Fibroblast of skin of back (primary cell): ENCODE measurements at places on chromosomes 1 and 21.

GRCh38 chr1:54380290-54380882 lies 25.8 kb downstream of the SSBP3 start:
- no peak for DNase-seq

- no peak for DNase-seq
Observed at GRCh38 chr1:179788259-179788658, 45.2 kb downstream of the FAM163A start.

- DNase-seq: peak; percentile 27
Observed at GRCh38 chr1:156616463-156616862, 2.8 kb upstream of the HAPLN2 start.

DNA sequence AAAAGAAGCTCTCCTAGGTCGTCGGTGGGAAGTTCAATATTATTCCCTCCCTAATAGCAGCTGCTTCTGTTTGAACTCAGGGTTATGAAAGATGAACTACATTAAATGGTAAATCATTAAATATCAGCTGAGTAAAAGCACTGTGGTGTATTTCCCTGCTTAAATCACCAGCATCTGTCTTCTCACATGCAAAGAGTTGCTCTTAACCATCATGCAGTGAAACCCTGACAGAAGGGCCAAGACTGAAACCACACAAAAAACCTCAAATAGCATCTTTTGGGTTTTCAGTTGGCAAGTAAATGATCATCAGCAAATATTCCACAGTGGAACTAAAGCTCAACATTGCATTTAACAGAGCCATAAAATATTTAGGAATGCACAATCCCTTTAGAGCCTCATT lies 380.0 kb upstream of the ADGRL2 start:
- no peak for DNase-seq

GRCh38 chr1:17930635-17931034 lies 175.5 kb downstream of the ACTL8 start:
- DNase-seq: no peak

- no peak for DNase-seq
Observed at GRCh38 chr21:45338311-45339017, 50.8 kb upstream of the POFUT2 start.

GRCh38 chr1:232923739-232924386 lies 26.5 kb upstream of the NTPCR start:
- DNase-seq: no peak

DNA sequence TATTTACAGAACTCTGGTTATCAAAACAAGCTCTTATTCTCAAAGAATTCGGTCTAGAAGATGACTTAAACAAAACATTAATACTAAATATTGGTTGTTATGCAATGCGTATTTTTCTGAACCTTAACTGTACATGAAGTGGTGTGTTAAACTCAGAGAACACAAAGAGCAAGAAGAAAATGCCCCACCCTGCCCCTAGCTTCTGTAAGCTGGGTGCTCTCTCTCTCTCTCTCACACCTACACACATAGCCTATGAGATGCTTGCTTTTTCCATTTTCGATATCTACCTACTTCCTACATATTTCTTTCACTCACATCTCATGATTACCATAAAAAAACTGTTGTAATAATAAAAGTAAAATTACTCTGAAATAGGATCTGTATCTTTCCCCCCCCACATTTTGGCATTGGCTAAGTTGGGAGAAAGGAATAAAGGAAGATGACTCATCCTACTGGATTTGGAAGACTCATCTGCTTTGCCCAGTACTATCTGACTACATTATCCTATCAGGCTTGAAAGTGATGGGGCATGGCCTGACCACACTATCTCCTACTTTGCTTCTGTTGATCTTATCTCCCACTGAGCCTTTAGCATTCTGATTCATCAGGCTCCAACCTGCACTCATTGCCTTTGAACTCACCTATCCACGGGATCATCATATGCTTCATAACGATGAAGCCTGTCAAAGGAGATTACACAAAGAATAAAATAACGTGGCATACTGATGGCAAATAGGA lies 2.9 kb downstream of the CRYZ start:
- peak; percentile 73 for DNase-seq

DNA sequence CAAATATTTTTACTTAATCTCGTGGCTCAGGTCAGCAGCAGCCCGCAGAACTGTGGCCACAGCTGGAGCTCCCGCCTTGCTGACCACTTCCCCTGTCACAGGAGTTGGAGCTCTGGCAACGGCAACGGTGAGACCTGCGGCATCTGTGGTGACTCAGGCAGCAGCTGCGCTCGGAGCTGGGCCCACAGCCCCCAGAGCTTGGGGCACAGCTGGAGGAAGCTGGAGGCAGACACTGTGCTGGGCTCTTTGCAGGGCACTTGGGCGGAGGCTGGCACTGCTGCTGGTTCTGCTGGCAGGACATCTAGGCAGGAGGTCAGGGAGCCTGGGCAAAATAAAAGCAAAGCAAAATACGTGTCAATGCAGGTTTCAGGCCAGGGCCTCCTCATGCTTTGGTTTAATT lies at the start of gene LCE3A:
Gene LCE3A (minus strand): TSS at position 301 of the 400 bp plus-strand sequence. CDS start 0 bp downstream, at position 301.
- no peak for DNase-seq

- no peak for DNase-seq
Observed at GRCh38 chr1:232334811-232335210, 295.1 kb downstream of the SIPA1L2 start.

DNA sequence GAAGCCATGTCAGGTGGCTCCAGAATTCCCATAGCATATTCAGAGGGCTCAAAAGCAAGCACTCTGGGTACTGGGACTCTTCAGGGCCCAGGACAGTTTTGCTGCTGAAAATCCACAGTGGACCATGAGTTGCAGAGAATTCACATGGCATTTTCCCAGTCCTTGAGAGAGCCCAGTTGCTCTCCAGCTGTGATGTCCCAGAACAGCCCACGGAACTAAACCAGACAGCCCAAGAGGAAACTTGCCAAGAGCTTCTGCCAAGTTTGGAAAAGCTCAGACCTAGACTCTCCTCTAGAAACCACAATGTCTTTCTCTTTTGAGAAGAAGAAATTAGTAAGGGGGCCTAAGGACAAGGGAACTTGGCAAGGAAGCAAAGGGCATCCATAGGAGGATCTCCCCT lies 69.4 kb downstream of the RGS2 start:
- no peak for DNase-seq

- no peak for DNase-seq
Observed at GRCh38 chr1:32622806-32623681, 27.3 kb downstream of the ZBTB8OS start.

GRCh38 chr1:32172621-32173245 lies 6.7 kb upstream of the TXLNA start:
- no peak for DNase-seq

DNA sequence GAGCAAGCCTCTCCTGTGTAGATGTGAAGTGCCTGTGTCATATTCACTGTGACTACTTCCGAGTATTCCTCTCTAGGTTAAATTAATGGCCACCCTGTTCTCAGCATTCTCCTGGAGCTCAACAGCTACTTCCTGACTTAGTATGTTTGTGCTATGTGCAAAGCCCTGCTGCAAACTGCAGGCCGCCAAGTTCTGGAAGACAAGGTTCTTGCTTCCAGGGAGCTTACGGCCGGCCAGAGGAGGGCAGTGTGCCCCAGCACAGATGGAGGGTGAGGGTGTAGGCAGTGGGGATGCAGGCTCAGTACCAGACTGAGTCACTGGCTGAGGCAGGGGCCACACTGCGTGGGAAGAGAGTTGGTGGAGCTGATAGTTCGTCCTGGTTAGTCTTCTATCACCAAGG lies 43.2 kb downstream of the ELK4 start:
- peak; percentile 41 for DNase-seq

DNA sequence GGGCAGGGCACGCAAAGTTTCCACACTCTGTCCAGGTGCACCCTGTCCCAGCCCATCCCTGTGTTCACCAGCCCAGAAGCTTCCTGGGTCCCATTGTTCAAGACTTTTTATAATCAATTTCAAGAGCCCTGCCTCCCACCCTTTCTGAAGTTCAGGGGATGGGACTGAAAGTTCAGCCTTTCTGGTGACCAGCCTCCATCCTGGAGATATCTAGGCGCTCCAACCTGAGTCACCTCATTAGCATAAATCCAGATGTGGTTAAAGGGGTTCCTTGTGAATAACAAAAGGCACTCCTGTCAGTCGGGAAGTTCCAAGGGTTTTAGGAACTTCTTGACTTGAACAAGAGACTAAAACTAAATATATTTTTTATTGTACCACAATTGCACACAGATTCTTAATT lies 48.4 kb upstream of the RAP1A start:
- DNase-seq: no peak

DNA sequence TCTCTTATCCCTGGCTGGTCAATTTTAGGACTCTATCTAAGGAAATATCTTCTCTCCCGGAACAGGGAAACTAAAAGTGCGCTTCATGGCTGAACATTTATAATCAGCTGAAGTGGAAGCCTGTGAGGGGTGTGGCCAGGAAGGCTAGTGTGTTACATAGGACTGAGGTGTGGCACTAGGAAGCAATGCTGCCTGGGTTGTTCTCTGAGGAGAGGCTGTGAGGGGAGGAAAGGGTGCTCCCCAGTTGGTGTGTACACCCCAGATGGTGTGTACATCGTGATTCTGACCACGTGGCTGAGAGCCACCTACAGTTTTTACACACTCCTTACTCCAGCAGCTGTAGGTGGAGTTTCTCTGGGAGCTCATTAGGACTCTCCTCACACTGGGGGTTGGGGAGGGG lies 16.3 kb downstream of the NTPCR start:
- no peak for DNase-seq

- DNase-seq: peak; percentile 75
Observed at GRCh38 chr1:109240158-109241152, 8.9 kb upstream of the CELSR2 start.

- peak; percentile 73 for DNase-seq
Observed at GRCh38 chr21:45064618-45065399, 9.6 kb upstream of the ADARB1 start.

DNA sequence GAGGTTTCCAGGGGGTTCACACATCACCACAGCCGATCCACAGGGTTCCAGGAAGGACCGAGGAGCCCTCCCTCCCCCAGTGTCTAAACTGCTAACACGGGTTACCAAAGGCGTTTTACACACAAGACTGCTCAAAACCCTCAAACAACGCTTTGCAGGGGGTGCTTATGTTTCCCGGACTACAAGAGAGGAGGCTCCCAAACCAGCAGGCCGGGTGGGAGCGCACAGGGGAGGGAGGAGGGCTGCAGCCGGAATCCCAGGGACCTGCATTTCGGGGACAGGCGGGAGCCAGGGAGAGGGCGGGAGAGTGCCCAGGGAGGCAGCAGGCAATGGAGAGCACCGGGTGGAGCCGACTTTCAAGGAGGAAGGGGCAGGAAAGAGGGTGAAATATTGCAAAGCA lies 50.8 kb downstream of the ACBD3 start:
- no peak for DNase-seq

- DNase-seq: no peak
Observed at GRCh38 chr1:117555806-117556205, 50.0 kb upstream of the TENT5C start.

DNA sequence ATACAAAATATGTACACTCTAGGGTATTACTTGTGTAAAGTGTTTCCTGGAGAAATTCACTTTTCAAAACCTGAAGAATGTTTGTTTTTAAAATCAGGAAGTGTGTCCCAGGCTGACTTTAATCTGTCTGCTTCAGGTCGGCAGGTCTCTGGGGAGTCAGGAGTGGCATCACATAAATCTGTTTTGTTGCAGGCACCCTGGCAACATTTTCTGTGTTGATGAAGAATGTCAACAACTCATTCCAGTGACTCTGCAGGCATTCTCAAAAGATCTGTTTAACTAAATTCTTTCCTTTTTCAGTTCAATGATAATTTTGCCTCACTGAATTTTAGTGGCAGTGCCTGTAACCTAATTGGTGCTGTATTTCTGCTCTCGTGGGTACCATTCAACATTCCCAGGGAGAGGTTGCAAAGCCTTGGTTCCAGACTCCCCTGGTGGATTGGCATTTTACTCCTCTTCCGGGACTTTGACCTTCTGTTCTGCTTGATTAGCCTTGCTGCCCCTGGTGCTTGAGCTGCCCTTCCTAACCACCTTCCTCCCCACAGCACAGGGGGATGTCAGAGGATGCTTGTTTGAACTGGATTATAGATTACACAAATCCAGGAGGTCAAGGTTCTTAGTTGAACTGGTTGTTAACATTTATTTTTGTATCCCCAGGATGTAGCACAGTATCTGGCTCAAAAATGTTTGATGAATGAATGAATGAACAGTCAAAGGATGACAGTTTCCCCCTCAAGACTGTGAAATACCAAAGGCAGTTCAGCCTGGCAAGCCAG lies 55.4 kb upstream of the LPGAT1 start:
- no peak for DNase-seq

- DNase-seq: no peak
Observed at GRCh38 chr1:169882039-169882511, 11.6 kb downstream of the SCYL3 start.
